ENCODE measurements at places on chromosomes 6 and 20. TPM values are rescaled to one million over a fixed set of nuclear protein-coding genes. Genes with fewer than 3 reads are reported as not detected.

- DNase-seq: no peak
These were observed 24.8 kb downstream of the E2F3 start for GRCh38 chr6:20426177-20427082.

- DNase-seq: no peak
These were observed 125.5 kb downstream of the ANKRD60 start for GRCh38 chr20:58102744-58103516.

DNA sequence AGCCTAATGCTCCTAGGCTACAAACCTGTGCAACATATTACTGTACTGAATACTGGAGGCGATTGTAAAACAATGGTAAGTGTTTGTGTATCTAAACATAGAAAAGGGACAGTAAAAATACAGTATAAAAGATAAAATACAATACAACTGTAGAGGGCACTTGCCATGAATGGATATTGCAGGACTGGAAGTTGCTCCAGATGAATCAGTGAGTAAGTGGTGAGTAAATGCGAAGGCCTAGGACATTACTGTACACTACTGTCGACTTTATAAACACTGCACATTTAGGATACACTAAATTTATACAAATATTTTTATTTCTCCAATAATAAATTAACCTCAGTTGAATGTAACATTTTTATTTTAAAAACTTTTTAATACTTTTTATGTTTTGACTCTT is 485.0 kb downstream of the MMUT start:
- no peak for DNase-seq

- DNase-seq: no peak
These were observed 166.7 kb upstream of the ADGRB3 start for GRCh38 chr6:68468244-68468884.

Gene GABRR1
- not detected for total RNA-seq

- no peak for DNase-seq
These were observed 92.9 kb downstream of the ANKS1A start for GRCh38 chr6:34981951-34982350.

- no peak for DNase-seq
These were observed 86.6 kb upstream of the STXBP5 start for GRCh38 chr6:147117580-147117979.

- DNase-seq: no peak
These were observed 23.2 kb upstream of the AKIRIN2 start for GRCh38 chr6:87724983-87725811.
